ENCODE measurements at places on chromosomes 5 and 9.

- no peak for DNase-seq
Measured at GRCh38 chr5:72586788-72587530, 79.7 kb upstream of the ZNF366 start.

- DNase-seq: no peak
Measured at GRCh38 chr9:104682642-104683041, 11.7 kb upstream of the OR13D1 start.

GRCh38 chr9:37410969-37411785 lies 11.3 kb upstream of the GRHPR start:
- DNase-seq: no peak

GRCh38 chr9:26955222-26955903 lies 849 bp upstream of the IFT74 start:
- DNase-seq: no peak

- DNase-seq: no peak
Measured at GRCh38 chr9:124934290-124934689, 6.6 kb downstream of the GOLGA1 start.

DNA sequence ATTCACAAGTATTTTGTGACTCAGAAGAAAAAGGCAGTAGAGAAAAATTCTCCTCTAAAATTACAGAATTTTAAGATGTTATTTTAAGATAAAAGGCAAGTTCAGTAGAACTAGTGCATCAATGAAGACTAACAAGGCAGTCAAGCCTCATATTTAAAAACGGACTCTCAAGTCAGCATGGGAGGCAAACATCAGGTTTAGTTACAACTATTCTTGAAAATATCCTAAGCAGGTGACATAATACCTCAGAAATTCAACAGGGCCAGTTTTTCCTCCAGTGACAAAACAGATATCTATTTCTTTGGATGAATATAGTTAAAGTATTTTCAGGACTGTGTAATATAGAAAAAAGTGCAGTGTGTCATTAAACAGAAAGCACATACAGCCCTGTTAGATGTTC lies 194.0 kb upstream of the NMUR2 start:
- no peak for DNase-seq

DNA sequence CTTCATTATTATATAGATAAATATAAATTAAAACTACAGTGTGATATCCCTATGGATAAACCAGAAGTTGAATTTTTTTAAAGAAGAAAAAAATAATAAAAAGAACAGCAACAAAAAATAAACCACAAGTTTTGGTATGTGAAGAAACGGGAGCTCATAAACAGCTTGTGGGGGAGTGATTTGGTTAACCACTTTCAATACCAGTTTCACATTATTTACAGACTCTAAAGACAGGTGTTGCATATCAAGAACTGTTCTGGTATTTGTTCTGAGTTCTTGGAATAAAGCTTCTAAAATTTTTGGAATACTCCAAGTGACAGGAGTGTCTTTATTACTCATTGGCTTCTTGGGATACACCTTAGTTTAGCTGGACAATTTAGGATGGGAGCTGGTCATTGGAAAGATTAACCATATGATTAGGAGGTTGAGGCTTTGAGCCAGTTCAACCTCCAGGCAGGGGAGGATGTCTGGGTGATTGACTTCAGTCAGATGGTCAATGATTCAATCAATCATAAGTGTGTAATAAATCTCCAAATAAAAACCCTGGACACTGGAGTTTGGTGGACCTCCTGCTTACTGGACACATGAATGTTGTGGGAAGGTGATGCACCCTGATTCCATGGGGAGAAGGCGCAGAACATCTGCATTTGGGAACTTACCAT lies 2223.1 kb upstream of the C9orf72 start:
- no peak for DNase-seq

GRCh38 chr9:69905286-69905685 lies 84.7 kb downstream of the CFAP95 start:
- DNase-seq: no peak

- DNase-seq: no peak
Measured at GRCh38 chr9:90070056-90070455, 465.2 kb downstream of the GADD45G start.

GRCh38 chr9:93656426-93657239 lies 80.2 kb downstream of the PHF2 start:
- no peak for DNase-seq

DNA sequence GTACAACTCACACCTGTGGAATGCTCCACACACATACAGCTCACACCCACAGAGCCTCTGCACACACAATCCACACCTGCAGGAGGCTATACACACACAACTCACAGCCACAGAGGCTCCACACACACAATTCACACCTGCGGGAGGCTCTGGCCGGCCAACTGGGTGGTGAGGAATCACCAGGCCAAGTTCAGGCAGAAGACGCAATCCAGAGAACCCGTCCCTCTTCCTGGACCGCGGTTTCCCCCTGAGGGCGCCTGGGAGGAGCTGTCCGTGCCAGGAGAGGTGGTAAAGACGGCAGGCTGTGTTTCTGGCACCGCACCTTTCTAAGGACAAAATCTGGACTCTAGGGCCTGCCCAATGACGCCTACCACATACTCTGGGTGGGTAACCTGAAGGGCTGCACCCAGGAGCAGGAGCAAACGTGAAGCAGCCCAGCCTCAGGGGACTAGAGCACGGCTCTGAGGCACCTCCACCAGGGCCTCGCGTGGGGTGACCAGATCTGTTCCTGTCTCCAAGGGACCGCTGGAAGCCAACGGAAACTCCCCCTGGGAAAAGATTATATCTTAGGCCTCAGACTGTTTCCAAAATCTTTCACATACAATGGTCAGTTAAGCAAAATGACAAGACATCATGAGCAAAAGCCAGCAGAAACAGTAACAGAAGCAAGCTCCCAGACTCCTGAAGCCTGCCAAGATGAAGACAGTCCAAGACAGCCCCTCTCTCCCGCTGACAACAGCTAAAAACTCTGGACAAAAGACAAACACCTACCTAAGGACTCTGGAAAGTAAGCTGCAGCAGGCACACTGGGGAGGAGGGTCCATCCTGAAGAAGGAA lies 16.9 kb downstream of the CAMSAP1 start:
- peak; percentile 93 for DNase-seq

DNA sequence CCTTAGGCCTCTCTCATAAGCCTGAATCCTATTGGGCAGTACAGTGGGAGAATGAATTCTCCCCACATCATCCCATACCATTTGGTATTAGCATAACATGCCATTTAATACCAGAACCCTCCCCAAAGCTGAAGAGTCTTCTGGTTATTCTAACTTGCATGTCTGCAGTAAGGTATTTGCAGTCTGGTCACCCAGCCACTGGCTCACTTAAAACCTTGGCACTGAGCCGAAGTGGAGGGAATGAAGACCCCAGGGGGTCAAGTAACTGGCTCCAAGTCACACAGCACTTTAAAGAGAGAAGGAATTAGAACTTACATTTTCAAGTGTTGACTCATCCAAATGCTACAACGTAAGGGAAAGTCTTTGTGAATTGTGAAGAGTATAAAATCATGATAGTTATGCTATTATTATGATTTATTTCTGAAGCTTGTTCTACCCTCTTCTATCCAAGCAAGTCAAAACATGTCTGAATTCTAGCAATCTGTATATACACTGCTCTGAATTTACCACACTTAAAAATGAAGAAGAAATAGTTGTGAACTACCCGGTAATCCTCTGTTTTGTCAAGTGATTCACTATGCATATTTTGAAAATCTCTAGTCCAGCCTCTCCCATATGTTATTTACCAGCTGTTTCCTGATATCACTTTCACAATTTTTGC lies 28.5 kb downstream of the GLRA1 start:
- no peak for DNase-seq

GRCh38 chr5:118029807-118030206 lies 958.5 kb downstream of the DTWD2 start:
- DNase-seq: no peak

- no peak for DNase-seq
Measured at GRCh38 chr9:91150998-91151717, 210.6 kb downstream of the AUH start.

Data from vagina (tissue), 2 donors.